ENCODE measurements at places on chromosomes 4 and X.

DNA sequence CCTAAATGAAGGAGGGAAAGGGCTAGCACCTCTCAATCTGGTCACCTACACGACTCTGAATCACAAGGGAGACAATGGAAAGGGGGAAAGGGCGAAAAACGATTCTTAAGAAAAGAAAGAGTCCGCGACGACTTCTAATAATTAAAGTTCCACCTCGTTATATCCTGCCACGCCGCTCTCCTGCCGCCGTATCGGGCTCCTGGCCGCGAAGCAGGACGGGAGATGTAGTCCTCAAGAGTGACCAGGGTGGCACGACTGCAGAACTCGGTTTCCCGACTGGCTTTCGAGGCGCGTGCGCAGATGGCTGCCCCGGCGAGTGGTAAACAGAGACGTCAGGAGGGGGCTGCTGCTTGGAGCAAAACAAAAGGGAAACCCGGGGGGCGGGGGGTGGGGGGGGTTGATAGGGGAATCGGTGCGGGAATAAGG, at the start of gene FOXO4:
TSS of gene FOXO4 (plus strand) at position 297 of the 426 bp plus-strand sequence. CDS start 678 bp downstream, outside the sequence.
- peak; percentile 94 for DNase-seq
- peaks cover 31% of the 10 kb centered on the region for H3K4me1 ChIP-seq
- H3K4me3 ChIP-seq, result peak within 1 kb of the TSS; percentile 84
- no peaks in the 10 kb centered on the region for H3K36me3 ChIP-seq

DNA sequence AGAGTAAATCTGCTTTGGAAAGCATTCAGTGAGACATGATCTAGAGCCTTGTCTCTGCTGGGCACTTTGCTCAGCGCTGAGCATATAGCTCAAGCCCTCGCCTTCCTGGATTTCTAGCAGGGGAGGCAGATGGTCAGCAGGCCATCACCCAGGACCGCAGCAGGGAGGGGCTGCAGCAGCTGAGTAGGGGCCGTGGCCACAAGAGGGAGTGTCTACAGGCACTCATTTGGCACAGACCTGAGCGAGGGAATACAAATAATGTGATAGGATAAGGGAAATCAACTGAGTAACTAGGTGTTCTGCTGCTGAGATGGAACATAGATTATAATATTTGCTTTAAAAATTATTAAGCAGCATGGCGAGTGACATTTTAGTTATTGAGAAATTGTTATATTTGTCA, 30.2 kb downstream of the OFD1 start:
- no peak overlapping the region for H3K4me3 ChIP-seq
- peaks cover 41% of the 10 kb centered on the region for H3K36me3 ChIP-seq
- no peaks in the 10 kb centered on the region for H3K27me3 ChIP-seq

DNA sequence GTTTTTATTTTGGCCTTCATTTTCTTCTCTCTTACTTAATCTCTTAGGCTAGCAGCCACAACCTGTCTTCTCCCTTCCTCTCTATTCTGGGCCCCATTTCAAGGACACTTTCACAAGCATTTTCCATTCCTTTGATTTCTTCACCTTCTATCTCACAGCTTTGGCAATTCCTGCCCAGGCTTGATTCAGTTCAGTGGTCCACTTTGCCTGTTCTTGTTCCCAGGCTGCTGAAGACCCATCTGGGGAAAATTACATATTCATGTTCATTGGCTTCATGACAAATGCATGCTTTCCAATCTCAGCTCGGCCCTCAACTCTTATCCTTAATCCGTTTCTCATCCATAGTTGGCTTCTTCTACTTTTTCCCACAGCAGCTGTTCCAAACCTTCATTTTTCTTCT, 38.7 kb upstream of the LPAR4 start:
- H3K36me3 ChIP-seq, result peaks cover 3% of the 10 kb centered on the region
- H3K4me1 ChIP-seq, result peaks cover 3% of the 10 kb centered on the region
- no peaks in the 10 kb centered on the region for H3K27me3 ChIP-seq
- no peak overlapping the region for H3K4me3 ChIP-seq
- no peak overlapping the region for H3K27ac ChIP-seq

- H3K27me3 ChIP-seq, result peaks cover 3% of the 10 kb centered on the region
- no peaks in the 10 kb centered on the region for H3K36me3 ChIP-seq
- H3K4me1 ChIP-seq, result no peaks in the 10 kb centered on the region
- no peak overlapping the region for H3K4me3 ChIP-seq
These were observed 8.6 kb downstream of the ATP2B3 start for GRCh38 chrX:153526042-153526441.

DNA sequence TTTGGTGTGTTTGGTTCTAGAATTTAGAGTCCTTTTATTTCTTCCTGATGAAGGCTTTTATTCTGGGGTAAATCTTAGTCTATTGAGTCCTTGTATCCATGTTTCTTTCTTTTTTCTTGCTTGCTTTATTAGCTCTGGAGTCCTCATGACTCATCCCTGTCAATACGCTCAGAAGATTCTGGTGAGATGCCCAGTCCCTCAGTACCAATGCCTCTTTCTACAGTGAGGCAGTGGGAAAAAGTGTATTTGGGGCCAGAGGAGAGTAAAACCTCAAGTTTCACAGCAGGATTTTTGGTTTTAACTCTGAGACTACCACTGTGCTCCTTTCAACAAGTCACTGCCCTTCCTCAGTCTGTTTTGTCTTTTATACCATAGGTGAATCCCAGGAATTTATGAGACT, 368.0 kb downstream of the GBA3 start:
- H3K27me3 ChIP-seq, result no peaks in the 10 kb centered on the region
- no peak for DNase-seq
- no peaks in the 10 kb centered on the region for H3K4me1 ChIP-seq
- no peak overlapping the region for H3K27ac ChIP-seq

DNA sequence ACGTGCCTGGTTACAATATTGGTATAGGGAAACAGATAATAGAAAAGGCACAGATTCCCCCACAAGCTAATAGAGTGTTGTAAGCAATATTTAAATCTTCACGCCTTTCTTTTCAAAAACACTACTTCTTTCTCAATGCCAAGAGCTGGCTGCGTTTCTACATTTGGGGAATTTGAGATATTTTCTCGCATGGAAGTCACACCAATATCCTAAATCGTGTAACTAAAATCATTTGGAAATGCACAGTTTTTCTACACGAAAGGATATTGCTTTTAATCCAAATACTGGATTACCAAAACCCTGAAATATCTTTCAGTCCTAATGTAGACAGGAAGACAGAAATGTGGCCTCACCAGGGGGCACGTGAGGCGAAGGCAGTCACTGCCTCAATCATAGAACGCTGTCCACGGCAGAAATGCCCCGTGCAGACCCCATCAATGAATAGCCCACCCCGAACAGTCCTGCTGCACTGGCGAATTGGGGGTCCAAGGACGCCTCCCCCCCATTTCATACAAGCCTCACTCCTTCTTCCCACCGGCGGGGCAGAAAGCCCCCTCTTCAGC, 106.6 kb downstream of the NSUN7 start:
- peak overlapping the region; percentile 37 for H3K4me3 ChIP-seq
- H3K36me3 ChIP-seq, result no peaks in the 10 kb centered on the region
- H3K4me1 ChIP-seq, result peaks cover 2% of the 10 kb centered on the region

DNA sequence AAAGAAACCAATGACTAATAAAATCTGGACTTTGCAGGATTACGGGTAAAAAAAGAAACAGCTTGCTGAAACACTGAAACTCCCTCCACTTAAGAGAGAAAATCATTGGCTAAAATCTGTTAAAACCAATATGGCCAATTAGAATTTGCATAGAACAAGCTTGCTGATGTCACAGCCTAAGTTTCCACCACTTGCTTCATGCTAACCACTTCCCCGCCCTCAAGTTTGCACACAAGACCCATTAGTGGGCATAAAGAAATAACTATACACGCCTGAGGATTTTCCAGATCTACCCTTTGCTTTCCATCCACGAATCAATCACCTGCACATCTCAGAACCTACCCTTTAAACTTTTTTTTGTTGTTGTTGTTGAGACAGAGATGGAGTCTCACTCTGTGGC, 42.7 kb upstream of the PHEX start:
- H3K4me1 ChIP-seq, result peaks cover 25% of the 10 kb centered on the region
- peak; percentile 61 for DNase-seq
- peaks cover 28% of the 10 kb centered on the region for H3K36me3 ChIP-seq
- H3K27ac ChIP-seq, result peak overlapping the region; percentile 62

DNA sequence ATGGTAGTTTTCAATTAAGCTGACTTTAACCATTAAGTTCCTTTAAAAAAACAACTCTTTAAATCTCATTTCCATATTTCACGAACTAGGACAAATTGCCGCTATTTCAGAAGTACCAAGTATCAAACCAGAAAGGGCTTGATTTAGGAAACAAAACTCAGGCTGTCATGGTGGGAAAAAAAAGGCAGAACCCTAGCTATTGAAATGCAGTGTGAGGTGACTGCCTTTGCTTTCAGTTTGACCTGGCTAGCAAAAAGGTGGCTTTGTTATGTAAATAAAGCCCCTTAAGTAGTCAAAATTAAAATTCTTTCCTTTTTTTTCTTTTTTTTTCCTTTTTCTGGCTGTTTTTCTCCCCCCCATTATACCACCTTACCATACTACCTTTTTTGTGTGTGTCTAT, 40.6 kb upstream of the CYP2U1 start:
- no peak for DNase-seq
- H3K4me1 ChIP-seq, result no peaks in the 10 kb centered on the region
- H3K36me3 ChIP-seq, result peaks cover 2% of the 10 kb centered on the region
- H3K27ac ChIP-seq, result no peak overlapping the region
- H3K27me3 ChIP-seq, result peaks cover 12% of the 10 kb centered on the region
- no peak overlapping the region for H3K4me3 ChIP-seq

- H3K36me3 ChIP-seq, result peaks cover 4% of the 10 kb centered on the region
- no peaks in the 10 kb centered on the region for H3K4me1 ChIP-seq
- no peak overlapping the region for H3K4me3 ChIP-seq
- H3K27ac ChIP-seq, result no peak overlapping the region
These were observed 137.0 kb upstream of the PSAPL1 start for GRCh38 chr4:7571701-7572100.

GRCh38 chr4:21046141-21046540, 345.9 kb downstream of the PACRGL start:
- no peak overlapping the region for H3K4me3 ChIP-seq
- no peaks in the 10 kb centered on the region for H3K4me1 ChIP-seq
- no peak overlapping the region for H3K27ac ChIP-seq
- H3K36me3 ChIP-seq, result no peaks in the 10 kb centered on the region
- no peak for DNase-seq

DNA sequence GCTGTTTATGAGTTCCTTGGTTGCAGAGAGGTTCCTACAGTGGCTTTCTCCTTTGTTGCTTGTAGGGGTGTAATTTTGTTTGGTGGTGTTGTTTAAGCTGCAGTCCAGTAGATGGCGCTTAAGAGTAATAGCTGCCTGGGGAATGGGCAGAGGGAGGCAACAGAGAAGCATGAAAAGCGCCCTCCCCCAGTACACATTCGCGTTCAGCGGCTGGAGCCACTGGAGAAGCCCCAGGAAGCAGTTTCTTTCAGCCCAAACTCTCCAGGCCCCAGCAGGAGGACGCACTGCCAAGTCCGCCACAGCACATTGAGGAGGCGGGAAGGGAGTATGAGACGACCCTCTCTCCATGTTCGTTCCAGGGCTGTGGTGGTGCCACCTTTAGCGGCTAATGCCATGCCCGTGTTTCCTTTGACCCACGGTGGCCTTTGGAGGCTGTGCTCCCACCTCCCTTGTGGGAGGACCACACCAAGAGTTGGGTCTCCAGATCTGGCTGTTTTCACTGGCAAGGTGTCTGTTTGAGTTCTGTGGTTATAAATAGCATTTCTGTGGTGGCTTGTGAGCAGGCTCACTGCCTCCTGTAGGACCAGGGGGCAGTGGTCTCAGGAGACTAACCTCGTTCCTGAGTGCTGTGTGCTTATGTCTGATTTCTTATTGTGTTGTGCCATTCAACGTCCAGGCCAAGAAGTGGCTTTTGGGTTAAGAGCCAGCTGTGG, 252.3 kb downstream of the ARHGAP10 start:
- DNase-seq, result peak; percentile 45
- H3K4me3 ChIP-seq, result no peak overlapping the region
- H3K27me3 ChIP-seq, result peaks cover 4% of the 10 kb centered on the region
- peaks cover 26% of the 10 kb centered on the region for H3K4me1 ChIP-seq
- peaks cover 9% of the 10 kb centered on the region for H3K36me3 ChIP-seq

DNA sequence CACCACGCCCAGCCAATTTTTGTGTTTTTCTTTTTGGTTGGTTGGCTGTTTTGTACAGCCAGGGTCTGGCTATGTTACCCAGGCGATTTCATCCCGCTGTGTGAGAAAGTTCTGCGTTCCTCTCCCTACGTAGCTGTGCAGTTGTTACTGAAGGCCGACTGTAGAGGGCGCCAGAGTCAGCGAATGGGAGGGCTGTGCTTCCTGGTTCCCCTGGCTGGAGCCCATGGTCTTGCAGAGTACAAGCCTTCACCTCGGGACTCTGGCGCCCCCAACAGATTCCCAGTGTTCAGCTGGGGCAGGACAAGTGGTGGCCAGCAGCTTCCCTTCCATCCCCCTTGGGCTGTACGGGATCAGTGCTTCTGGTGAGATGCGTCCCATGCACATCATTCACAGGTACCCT, 5.6 kb upstream of the CT45A1 start:
- H3K27me3 ChIP-seq, result no peaks in the 10 kb centered on the region
- H3K27ac ChIP-seq, result no peak overlapping the region
- no peaks in the 10 kb centered on the region for H3K4me1 ChIP-seq

DNA sequence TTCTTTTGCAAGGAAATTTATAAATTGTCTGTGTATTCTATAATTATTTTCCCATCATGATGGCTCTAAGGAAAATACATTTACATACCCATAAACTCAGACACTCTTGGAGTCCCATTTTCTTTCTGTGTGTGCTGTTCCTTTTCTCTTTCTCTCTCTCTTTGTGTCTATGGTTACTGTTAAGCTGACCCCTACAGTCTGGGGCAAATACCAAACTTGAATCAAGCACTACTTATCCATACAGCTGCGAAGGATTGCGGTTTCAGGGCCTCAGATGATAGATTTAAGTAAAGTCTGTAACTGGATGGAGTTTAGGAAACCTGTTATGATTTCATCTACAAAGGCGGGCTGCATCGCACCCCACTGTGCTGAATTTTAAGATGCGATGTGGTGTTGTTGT, 150.2 kb downstream of the SHROOM3 start:
- no peaks in the 10 kb centered on the region for H3K36me3 ChIP-seq
- no peak for DNase-seq
- H3K27me3 ChIP-seq, result peaks cover 67% of the 10 kb centered on the region
- H3K27ac ChIP-seq, result no peak overlapping the region
- no peaks in the 10 kb centered on the region for H3K4me1 ChIP-seq

GRCh38 chr4:80434238-80434637, 98.7 kb downstream of the CFAP299 start:
- H3K36me3 ChIP-seq, result no peaks in the 10 kb centered on the region
- H3K27ac ChIP-seq, result no peak overlapping the region
- peaks cover 12% of the 10 kb centered on the region for H3K4me1 ChIP-seq
- no peak for DNase-seq
- peaks cover 4% of the 10 kb centered on the region for H3K27me3 ChIP-seq
- no peak overlapping the region for H3K4me3 ChIP-seq

GRCh38 chrX:127459790-127460189, 592.4 kb downstream of the ACTRT1 start:
- H3K27me3 ChIP-seq, result no peaks in the 10 kb centered on the region
- no peak for DNase-seq
- H3K36me3 ChIP-seq, result no peaks in the 10 kb centered on the region
- no peak overlapping the region for H3K27ac ChIP-seq
- no peak overlapping the region for H3K4me3 ChIP-seq

DNA sequence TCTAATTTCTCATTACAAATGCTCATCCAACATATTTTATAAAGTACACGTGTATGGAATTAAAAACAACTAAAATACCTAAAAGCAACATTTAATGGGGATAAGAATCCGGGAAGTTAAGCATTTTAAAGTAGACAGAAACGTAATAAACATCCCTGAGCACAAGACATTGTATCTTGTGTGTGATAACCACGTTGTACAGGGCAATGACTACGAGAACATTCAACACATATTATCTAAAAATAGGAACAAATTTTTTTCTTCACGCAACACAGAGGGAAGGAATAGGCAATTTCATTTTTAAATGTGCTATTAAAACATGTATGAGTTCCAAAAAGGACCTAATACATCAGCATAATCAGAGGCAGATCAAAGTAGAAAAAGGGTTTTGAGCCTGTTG, 49.5 kb downstream of the AMMECR1 start:
- H3K27me3 ChIP-seq, result no peaks in the 10 kb centered on the region
- H3K27ac ChIP-seq, result no peak overlapping the region
- peaks cover 16% of the 10 kb centered on the region for H3K4me1 ChIP-seq
- H3K36me3 ChIP-seq, result peaks cover 4% of the 10 kb centered on the region
- H3K4me3 ChIP-seq, result no peak overlapping the region
- no peak for DNase-seq
